ENCODE measurements at places on chromosomes 6 and 20. TPM values are rescaled to one million over a fixed set of nuclear protein-coding genes. Genes with fewer than 3 reads are reported as not detected.

The EYS gene
- total RNA-seq = not detected

GRCh38 chr6:46915866-46916265, 5.9 kb downstream of the ADGRF5 start:
- no peak for DNase-seq

DNA sequence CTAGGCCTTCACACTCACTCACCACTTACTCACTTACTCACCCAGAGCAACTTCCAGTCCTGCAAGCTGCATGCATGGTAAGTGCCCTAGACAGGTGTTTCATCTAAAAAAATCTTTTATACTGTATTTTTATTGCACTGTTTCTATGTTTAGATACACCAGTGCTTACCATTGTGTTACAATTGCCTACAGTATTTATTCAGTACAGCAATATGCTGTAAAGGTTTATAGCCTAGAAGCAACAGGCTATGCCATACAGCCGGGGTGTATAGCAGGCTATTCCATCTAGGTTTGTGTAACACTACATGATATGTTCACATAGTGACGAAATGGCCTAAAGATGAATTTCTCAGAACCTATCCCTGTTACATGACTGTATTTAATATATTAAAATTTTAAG, 37.1 kb upstream of the KCNK5 start:
- no peak for DNase-seq

GRCh38 chr6:5637714-5638113, 369.0 kb downstream of the NRN1 start:
- DNase-seq = no peak

- DNase-seq = no peak
These were observed 554.7 kb upstream of the HS3ST5 start for GRCh38 chr6:114897536-114897935.

The TMEM217 gene
- total RNA-seq = 2.2 TPM

GRCh38 chr20:24966317-24967012, 17.4 kb downstream of the CST7 start:
- no peak for DNase-seq

DNA sequence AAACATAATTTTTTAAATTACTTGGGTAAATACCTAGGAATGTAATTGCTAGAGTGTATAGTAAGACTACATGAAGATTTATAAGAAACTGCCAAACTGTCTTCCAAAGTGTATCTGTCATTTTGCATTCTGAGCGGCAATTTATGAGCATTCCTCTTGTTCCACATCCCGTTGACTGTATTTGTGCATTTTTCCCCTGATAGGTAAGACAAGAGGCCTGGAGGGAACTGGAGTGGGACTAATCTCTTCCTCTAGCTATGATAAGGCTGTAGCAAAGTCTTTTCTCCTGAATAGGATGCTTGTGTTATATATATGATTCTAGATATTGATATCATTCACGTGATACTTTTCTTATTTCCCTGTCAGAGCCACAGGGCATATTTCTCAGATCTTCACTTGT, 1557.5 kb downstream of the GRIK2 start:
- no peak for DNase-seq

DNA sequence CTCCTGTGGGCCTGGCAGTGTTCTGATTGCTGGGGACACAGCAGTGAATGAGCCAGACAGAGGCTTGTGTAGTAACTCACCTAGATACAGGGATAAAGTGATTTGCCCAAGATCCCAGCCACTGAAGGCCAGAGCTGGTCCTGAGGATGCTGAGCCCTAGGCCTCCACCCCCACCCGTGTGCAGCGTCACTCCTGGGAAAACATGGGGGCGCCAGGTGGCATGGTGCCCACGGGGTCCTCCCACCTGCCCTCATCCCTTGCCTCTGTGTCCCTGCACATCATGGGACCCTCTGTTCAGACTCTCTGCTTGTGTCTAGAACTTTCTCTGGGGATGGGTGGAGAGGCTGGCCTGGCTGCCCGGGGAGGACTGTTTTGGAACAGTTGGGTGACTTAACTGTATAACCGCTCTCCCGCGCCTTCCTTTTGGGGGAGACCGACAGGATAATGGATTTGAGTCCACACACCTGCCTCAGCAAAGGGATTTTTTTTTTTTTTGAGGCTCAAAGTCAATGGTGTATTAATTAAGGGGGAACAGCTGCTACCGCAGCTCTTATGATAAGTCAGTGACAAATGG, 19.6 kb downstream of the LEMD2 start:
- no peak for DNase-seq

The POU5F1 gene
- total RNA-seq = 0.42 TPM

GRCh38 chr6:36679043-36679833, 724 bp downstream of the CDKN1A start:
- DNase-seq = peak; percentile 49

- DNase-seq = no peak
These were observed 80.0 kb upstream of the FOXQ1 start for GRCh38 chr6:1231941-1232340.

- DNase-seq = no peak
These were observed 335.1 kb downstream of the HDGFL1 start for GRCh38 chr6:22904431-22904830.

All from HFFc6 (cell line).